ENCODE measurements at places on chromosomes 2 and 18.
A peak's percentile ranks its signal among the peaks of the same experiment; 100 is the strongest.

GRCh38 chr2:99297994-99298393 is 3.0 kb downstream of the LYG1 start:
- peak; percentile 32 for DNase-seq

GRCh38 chr2:97931858-97932225 is 63.9 kb downstream of the TMEM131 start:
- DNase-seq = no peak

GRCh38 chr2:175576875-175577274 is 395.4 kb upstream of the ATP5MC3 start:
- DNase-seq = no peak

- no peak for DNase-seq
These were observed 25.6 kb upstream of the RPE start for GRCh38 chr2:209976698-209977385.

DNA sequence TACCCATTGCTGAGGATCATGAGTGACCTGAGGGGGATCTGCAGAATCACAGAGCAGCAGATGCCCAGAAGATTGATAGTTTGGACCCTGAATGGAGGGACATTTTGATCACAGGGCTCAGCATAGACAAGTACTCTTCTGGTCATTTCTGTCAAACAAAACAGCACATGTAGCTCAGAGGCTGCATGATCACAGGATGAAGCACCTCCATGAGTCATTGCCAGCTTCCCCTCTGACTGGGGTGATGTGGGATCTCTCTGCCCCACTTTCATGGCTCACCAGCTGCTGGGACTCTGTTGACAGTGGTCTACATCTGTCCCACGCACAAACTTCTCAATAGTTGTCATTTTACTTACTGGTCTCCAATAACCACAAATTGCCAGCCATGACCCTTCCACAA is 264.1 kb downstream of the RPIA start:
- DNase-seq = no peak

DNA sequence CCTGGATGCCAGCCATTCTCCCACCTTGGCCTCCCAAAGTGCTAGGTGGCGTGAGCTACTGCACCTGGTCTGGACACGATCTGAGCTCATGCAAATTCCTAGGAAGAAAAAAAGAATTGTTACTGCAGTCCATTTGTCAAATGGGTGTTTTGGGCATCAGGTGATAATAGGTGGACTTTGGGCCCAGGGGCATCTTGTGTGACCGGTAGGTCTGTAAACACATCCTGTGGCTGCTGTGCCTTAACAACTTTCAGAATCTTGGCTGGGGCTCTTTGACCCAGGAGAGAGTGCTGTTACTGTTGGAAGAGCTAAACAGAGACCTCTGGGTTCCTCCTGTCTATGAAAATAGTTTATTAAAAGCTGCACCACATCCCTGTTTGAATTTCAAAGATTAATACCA is 34.9 kb upstream of the TFCP2L1 start:
- no peak for DNase-seq

- no peak for DNase-seq
These were observed 57.2 kb downstream of the TTC39C start for GRCh38 chr18:24071779-24072178.

GRCh38 chr2:72759755-72760154 is 66.1 kb downstream of the EXOC6B start:
- DNase-seq = no peak

DNA sequence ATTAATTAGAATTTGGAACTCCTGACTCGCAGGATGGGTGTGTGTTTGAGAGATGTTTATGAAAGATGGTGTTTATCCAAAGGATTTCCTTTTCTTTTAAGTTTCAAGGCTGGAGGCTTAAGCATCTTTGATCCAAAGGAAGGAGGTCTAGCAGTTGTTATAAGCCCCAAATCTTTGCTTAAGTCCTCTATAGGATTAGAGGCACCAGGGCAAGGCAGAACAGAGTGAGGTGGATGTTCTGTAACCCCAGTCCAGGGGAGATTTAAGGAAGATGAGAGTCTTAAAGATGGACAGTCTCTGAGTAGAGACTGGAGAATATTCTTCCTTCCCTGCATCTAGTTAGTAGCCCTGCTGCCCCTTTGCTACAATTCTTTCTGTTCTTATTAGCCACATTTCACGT is 17.5 kb downstream of the LBH start:
- no peak for DNase-seq

- peak; percentile 46 for DNase-seq
These were observed 75.9 kb downstream of the ITGB1BP1 start for GRCh38 chr2:9347411-9347881.
